ENCODE measurements at places on chromosomes 7 and 10. TPM values are rescaled to one million over a fixed set of nuclear protein-coding genes. Genes with fewer than 3 reads are reported as not detected.

- DNase-seq: peak; percentile 22
Observed at GRCh38 chr10:70052462-70053217, at the start of gene MACROH2A2. Gene MACROH2A2, plus strand, starts transcription at chr10:70052846. Its CDS starts 22,813 bp downstream, at chr10:70075659.

DNA sequence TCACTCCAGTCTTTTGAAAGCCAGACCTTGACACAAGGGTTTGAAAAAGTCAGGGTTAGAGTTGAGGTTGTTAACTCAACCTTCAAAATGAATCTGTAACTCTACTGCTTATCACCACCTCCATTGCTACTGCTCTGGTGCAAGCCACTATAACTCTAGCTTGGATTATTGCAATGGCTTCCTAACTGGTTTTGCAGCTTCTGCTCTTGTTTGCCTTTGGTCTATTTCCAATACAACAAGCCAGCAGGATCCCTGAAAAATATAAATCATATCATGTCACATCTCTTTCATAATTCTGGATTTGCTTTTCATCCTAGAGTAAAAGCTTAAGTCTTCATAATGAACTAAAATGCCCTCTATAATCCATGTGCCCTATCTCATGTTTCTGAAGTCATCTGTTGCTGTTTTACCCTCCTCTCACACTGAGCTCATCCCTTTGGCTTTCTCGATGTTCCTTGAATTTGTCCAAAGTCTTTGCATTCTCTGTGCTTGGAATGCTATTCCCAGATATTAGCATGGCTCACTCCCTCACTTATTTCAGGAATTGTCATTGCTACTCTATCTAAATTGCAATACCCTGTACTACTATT lies 10.9 kb downstream of the TAS2R60 start:
- DNase-seq: no peak

GRCh38 chr10:104844073-104844472 lies 203.0 kb downstream of the SORCS3 start:
- DNase-seq: no peak

DNA sequence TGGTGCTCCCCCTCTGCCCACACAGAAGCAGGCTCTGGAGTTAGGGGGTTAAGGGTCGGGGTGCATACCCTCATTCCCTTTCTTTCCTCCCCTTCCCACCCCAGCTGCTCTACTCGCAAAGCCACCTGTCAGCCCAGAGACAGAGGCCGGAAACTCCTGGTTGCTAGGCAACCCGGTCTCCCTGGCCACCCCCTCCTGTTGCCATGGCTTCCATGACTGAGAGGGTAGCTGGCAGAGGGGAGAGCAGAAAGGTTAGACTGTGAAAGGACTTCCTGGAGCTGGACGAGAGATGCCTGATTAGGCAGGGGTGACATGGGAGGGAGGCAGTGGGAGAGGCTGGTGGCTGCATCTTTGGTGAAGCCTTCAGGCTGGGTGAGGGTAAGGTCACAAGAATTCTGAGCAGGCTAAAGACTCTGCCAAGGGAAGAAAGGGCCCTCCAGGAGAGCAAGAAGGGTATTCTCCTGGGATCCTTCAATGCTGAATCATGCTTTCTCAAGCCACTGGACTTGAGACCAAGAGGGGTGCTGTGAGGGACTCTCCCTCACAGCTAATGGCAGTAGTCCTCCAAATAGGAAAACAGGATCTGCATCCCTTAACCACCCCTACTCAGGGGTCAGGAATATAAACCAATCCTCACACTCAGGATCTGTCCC lies 5.4 kb downstream of the PSD start:
- DNase-seq: peak; percentile 49

Gene A1CF
- total RNA-seq: not detected

Gene ACTL6B
- not detected for total RNA-seq

GRCh38 chr10:113843972-113844485 lies 9.9 kb downstream of the DCLRE1A start:
- DNase-seq: no peak

DNA sequence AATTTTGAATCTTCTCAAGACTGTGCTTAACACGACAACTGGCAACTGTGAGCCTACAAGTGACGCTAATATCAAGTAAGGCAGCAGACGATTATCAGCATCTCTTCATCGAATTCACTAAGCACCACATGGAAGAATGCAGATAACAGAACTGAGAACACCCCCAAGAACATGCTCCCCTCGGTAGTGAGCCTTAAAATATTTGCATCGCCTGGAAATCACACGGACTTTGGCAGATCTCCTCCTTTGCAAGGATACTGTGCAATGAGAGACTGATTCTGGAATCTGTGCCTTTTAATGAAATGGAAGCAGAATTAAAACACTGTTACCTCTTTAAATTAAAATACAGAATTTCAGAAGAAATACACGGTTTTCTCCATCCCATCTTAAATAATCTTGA lies 38.2 kb upstream of the NEBL start:
- DNase-seq: no peak

- peak; percentile 64 for DNase-seq
Observed at GRCh38 chr7:139620676-139621344, 97.3 kb downstream of the CLEC2L start.

DNA sequence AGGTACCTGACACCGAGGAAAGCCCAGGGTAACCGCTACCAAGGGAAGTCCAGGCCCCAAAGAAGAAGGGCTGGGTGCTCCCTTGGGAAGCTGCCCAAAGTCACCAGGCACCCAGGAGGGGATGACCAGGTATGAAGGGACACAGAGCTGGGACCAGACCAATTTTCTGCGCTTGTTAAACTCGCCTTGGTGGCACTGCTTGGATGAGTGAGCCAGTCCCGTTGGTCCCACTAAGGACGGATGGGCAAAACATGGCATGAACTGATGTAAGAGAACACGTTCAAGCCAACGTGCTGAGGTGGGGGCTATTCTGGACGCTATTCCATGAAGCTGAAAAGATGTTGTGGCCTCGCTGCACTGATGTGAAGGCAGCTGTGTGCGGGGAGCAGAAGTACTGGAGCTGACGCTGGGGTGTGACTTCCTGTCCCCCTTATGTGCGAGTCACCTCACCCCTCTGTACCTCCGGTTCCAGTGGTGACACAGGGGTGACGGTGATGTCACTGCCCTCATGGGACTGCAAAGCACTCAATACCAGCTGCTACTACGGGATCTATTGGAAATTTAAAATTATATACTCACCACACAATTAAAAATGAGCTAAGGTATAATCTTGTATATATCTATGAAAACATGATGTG lies 73.6 kb downstream of the COBL start:
- DNase-seq: no peak

DNA sequence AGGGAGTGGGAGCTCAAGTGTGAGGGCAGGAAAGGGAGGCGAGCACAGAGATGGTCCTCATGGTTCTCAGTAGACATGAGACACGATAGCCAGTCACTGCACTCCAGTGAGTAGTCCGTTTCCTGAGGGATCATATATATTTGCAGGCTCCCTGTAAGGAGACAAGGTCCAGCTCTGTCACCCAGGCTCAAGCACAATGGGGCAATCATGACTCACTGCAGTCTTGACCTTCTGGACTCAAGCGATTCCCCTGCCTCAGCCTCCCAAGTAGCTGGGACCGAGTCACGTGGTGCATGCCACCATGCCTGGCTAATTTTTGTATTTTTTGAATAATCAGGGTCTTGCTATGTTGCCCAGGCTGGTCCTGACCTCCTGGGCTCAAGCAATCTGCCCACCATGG lies 116.7 kb downstream of the CCDC3 start:
- no peak for DNase-seq

Gene UFSP1
- total RNA-seq: 3.0 TPM

Gene LIPJ
- total RNA-seq: not detected

Gene TUBAL3
- not detected for total RNA-seq

DNA sequence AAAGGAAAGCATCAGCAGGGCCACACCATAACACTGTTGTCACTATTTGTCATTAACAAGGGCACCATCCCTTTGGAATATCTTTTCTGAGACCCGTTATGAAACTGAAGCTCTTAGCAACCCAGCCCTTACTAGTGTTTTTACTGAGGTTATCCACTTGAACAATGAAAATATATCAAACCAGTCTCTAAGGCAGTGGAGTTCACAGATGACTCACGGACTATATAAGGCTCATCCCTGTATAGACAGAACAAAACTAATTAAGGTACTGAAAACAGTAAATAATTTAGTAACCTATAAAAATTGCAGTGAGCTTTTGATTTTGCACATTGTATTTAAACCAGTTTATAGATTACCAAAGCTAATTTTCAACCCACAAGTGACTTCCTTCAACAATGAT lies 196.0 kb downstream of the ELAPOR2 start:
- DNase-seq: no peak

Data from activated CD4-positive, alpha-beta memory T cell treated with anti-CD3 and anti-CD28 coated beads, Interleukin-2, amount 10 ng/mL, durations not matched to agents 7 days and 5 days (primary cell).